Effector CD8-positive, alpha-beta T cell (primary cell): ENCODE measurements at places on chromosomes 6 and 20.

GRCh38 chr20:38383147-38383546 lies 36.9 kb downstream of the LBP start:
- DNase-seq = no peak

GRCh38 chr6:101741474-101742171 lies 348.1 kb downstream of the GRIK2 start:
- DNase-seq = no peak

- DNase-seq = no peak
Measured at GRCh38 chr20:36384022-36384619, 78.0 kb downstream of the DLGAP4 start.

DNA sequence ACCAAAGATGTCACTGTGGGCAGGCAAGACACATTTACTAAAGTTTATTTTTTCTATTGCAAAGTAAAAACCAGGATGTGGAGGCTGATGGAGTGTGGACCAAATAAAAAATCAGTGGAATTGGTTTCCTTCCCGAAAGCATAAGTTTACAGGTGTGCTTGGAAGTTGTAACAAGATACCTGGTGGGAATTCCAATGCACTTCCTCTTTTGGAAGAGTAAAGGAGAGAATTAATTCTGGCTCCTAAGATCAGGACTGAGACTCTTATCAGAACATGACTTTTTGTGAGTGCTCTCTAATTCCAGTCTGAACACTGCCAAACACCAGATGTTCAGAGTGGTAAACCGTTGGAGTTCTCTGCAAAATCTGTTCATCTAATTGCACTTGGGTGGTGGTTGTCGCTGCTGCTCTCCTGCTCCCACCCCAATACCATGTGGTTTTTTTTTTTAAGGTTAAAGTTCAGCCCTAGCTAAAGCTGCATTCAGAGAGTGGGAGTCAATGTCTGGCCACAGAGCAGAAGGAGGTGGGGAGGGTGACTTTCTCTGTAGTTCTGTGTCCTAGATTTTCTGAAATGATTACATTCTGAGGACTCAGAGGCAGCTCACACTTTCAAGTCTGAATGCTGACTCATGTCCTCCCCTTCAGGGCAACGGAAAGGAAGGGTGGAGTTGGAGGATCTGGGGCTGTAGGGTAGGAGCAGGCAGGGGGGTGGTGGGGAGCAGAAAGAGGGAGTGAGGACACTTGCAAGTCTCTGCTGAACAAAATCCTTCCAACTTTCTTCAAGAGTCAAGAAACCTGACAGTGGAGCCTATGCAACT lies 275.8 kb upstream of the PRDM1 start:
- DNase-seq = no peak

GRCh38 chr20:3398681-3399252 lies 8.7 kb downstream of the DNAAF9 start:
- DNase-seq = no peak

- no peak for DNase-seq
Measured at GRCh38 chr6:109093732-109094415, 772 bp downstream of the SESN1 start.
